Thoracic aorta (tissue), 2 donors: ENCODE measurements at places on chromosomes 4 and X. TPM values are rescaled to one million over a fixed set of nuclear protein-coding genes. Genes with fewer than 3 reads are reported as not detected.

GRCh38 chr4:186760576-186760975 lies 36.9 kb upstream of the FAT1 start:
- DNase-seq, result no peak

Gene ENOX2
- total RNA-seq, result 17.9 TPM

DNA sequence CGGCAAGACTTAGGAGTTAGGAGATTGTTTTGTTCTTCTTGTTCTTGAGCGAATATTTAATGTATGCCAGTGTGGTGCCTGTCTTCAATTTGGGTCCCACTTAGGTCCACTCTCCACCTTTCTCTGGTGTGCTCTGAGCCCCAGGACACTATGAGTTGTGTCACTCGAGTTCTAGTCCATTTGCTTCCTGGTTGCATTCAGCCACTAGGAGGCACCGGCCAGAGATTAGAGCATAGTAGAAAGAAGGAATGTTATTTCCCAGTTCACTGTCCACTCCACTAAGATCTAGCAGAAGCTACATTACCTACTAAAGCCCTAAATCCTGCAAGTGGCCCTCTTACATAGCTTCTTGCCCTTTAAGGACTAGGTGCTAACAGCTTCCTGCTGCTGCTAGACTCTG lies 326.9 kb downstream of the NAF1 start:
- no peak for DNase-seq

- DNase-seq, result no peak
Measured at GRCh38 chr4:181261279-181261678, 981.9 kb upstream of the TENM3 start.

GRCh38 chrX:38699121-38699520 lies 102.1 kb upstream of the MID1IP1 start:
- no peak for DNase-seq

DNA sequence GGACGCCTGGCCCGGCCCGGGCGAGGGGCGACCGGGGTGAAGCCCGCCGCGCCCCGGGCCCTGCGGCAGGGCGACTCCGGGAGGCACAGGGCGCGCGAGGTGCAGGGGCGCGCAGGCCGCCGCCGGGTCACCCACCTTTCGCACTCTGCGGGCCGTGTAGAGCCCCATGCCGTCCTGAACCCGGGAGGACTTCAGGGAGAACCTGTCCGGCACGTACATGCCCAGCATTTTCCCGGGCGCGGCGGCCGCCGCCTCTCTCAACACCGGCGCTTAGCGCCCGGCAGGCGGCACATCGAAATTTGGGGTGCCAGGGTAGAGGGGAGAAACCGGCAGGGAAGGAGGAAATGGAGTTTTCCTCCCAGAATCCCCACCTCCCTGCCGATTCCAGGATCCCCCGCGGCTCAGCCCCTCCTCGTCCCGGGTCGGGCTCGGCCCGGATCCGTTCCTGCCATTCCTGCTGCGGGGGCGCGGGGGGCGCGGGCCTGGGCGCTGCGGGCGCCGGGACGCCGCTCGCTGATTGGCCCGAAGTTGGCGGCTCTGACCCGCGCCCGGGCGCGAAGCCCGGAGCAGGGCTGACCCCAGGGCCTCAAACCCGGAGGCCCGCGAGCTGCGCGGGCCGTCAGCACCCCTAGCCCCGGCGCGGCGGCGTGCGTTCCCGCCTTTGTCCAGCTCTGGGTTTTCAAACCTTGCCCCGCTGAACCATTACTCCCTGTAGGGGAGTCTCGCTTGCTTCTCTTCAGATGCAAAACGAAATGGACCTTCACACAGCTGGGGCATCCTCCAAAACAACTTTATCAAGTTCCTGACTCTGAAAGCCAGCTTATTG lies at the start of gene PRDM5:
PRDM5 (minus strand) TSS at position 346 of the 826 bp plus-strand sequence; CDS start at position 228, 118 bp downstream.
- DNase-seq, result peak; percentile 11

DNA sequence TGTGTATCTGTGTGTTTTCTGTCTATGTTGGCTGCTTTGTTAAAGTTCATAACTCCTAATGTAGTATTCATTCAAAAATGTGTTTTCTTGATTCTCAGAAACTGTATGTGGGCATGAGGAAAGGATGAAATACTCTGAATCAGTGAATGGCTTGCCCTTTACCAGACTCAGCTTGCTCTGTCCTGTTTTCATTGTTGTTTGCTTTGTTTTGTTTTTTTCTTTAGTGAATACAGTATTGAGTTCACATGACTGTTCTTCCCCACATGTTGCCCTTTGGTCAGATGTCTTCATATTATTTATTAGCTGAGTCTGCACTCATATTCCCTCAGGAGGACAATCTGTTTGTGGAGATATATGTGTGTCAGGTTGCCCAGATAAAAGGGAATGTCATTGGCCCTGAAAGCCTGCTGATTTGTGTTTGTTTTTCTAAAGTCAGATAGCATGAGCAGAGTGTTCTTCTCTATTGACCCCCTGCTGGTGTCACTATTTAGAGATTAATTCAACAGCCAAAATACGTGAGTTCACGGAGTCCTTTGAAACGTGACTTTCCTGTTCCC lies 1184.4 kb downstream of the RPA4 start:
- DNase-seq, result no peak

DNA sequence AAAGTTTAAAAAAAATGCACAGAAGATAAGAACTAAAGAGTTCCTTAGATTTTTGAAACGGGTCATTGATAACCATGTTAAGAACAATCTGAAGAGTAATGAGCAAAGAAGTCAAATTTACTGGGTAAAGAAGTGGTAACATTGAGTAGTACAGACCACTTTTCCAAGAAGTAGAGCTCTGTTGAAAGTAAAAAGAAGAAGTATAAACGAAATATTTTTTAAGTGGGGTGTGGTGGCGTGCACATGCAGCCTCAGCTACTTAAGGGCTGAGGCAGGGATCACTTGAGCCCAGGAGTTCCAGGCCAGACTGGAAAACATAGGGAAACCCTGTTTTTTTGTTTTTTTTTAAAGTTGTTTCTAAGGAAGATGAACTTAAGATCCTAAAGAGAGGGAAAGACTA lies 68.5 kb downstream of the UBA6 start:
- DNase-seq, result no peak

Gene MAGEA2B
- total RNA-seq, result not detected

Gene CXCL6
- not detected for total RNA-seq

- no peak for DNase-seq
Measured at GRCh38 chr4:156870861-156871260, 100.7 kb downstream of the PDGFC start.
